Small intestine (tissue), 16 donors: ENCODE measurements at places on chromosomes 12 and 14. TPM values are rescaled to one million over a fixed set of nuclear protein-coding genes. Genes with fewer than 3 reads are reported as not detected.

CDH24 gene
- 0.81 TPM for polyA plus RNA-seq

DPY19L2 gene
- polyA plus RNA-seq: not detected

RPL10L gene
- not detected for polyA plus RNA-seq

PLEKHG7 gene
- 0.19 TPM for polyA plus RNA-seq

TCL1B gene
- polyA plus RNA-seq: not detected

TAPBPL gene
- 34.9 TPM for polyA plus RNA-seq

SYNDIG1L gene
- not detected for polyA plus RNA-seq

DEPDC4 gene
- 1.1 TPM for polyA plus RNA-seq

TAS2R8 gene
- polyA plus RNA-seq: not detected

ESPL1 gene
- 8.0 TPM for polyA plus RNA-seq

WNT5B gene
- polyA plus RNA-seq: 0.67 TPM

TAS2R9 gene
- polyA plus RNA-seq: not detected

KCNH5 gene
- 0.03 TPM for polyA plus RNA-seq

MANSC4 gene
- polyA plus RNA-seq: not detected

OAS3 gene
- polyA plus RNA-seq: 3.8 TPM

NRXN3 gene
- polyA plus RNA-seq: 2.3 TPM

SLC6A13 gene
- 0.24 TPM for polyA plus RNA-seq

OVCH1 gene
- polyA plus RNA-seq: 0.01 TPM

SLC15A5 gene
- not detected for polyA plus RNA-seq

DHRS7 gene
- 78.7 TPM for polyA plus RNA-seq

HSP90AA1 gene
- 426 TPM for polyA plus RNA-seq

SAMD4A gene
- polyA plus RNA-seq: 2.7 TPM

GLRX5 gene
- polyA plus RNA-seq: 80.5 TPM

KCNMB4 gene
- polyA plus RNA-seq: 0.81 TPM

PDZRN4 gene
- polyA plus RNA-seq: 0.27 TPM

TAS2R42 gene
- polyA plus RNA-seq: not detected

TSHR gene
- polyA plus RNA-seq: 0.81 TPM

SLC38A4 gene
- not detected for polyA plus RNA-seq

ENO2 gene
- 19.1 TPM for polyA plus RNA-seq

SLC48A1 gene
- 9.7 TPM for polyA plus RNA-seq

CYP27B1 gene
- 0.27 TPM for polyA plus RNA-seq

PSMC6 gene
- polyA plus RNA-seq: 85.2 TPM

NYNRIN gene
- 7.2 TPM for polyA plus RNA-seq

SDR9C7 gene
- not detected for polyA plus RNA-seq

SCN8A gene
- polyA plus RNA-seq: not detected

ACVRL1 gene
- polyA plus RNA-seq: 0.89 TPM

RHEBL1 gene
- polyA plus RNA-seq: 0.61 TPM

MSI1 gene
- polyA plus RNA-seq: 10.8 TPM

ZNF10 gene
- polyA plus RNA-seq: 2.0 TPM

TRIP11 gene
- 6.5 TPM for polyA plus RNA-seq

FAM222A gene
- 7.5 TPM for polyA plus RNA-seq

MYBPC1 gene
- 6.4 TPM for polyA plus RNA-seq

COX8C gene
- not detected for polyA plus RNA-seq

MMP14 gene
- 16.8 TPM for polyA plus RNA-seq

CEBPE gene
- polyA plus RNA-seq: 0.81 TPM

GLIPR1L1 gene
- polyA plus RNA-seq: not detected

ADAM21 gene
- polyA plus RNA-seq: 0.13 TPM

GPR132 gene
- polyA plus RNA-seq: 1.4 TPM

RPS26 gene
- 1,020 TPM for polyA plus RNA-seq

APEX1 gene
- 203 TPM for polyA plus RNA-seq

TC2N gene
- polyA plus RNA-seq: 15.0 TPM

ALDH1L2 gene
- polyA plus RNA-seq: 1.7 TPM

KRT79 gene
- not detected for polyA plus RNA-seq

SALL2 gene
- not detected for polyA plus RNA-seq

GZMH gene
- polyA plus RNA-seq: not detected
